ENCODE measurements at places on chromosomes 2 and 18.
A peak's percentile ranks its signal among the peaks of the same experiment; 100 is the strongest.

DNA sequence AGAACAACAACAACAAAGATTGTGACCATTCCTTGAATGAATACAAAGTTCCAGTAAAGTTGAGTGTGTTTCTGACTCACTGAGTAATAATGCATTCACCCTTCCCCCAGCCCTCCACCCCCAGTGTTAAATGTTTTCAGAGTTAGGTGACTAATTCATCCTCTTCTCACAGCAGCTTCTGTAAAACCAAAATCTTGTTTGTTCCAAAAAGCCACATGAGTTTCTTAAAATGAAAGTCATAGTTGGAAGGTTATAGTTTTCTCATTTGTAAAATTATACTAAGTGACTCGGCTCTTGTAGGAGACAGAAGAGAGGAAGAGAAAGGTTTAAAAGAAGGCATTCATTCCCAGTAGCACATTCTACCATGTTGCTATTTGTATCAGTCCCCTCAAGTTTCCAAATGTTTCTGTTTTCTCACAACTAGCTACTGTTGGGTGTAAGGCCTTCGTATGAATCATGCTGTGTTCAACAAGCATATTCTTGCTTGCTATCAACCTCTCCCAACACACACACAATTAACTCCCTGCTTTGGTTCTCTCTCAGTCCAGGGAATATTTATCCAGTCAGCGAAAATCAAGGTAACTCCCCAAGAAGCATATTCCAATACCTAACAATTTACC, 75.3 kb downstream of the MBD2 start:
- peak overlapping the region; percentile 42 for H3K27ac ChIP-seq
- no peaks in the 10 kb centered on the region for H3K27me3 ChIP-seq
- H3K4me1 ChIP-seq, result no peaks in the 10 kb centered on the region

DNA sequence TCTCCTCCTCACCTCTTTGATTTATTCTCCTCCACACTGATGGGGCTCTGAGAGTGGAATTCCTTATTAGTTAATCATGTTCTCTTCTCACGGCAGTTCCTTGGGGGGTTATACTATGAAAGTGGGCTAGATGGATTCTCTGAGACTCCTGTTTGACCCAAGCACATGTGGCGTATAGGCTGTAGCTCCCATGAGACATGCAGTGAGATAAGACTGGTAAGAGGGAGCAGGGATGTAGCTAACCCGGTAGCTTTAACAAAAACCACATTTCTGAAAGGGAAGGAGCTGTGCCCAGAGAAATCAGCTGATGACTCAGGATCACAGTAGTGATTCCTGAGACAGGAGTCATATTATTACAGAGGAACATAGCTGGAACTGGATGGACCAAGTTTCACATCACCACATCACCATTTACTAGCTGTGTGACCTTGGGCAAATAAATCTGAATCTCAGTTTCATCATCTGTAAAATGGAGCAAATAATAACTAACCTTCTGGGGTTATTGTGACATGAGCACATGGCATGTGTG, 82.9 kb downstream of the CRIM1 start:
- peaks cover 7% of the 10 kb centered on the region for H3K36me3 ChIP-seq
- no peaks in the 10 kb centered on the region for H3K27me3 ChIP-seq
- no peak overlapping the region for H3K4me3 ChIP-seq

- ATAC-seq, result no peak
- no peak overlapping the region for H3K4me3 ChIP-seq
- no peak overlapping the region for H3K27ac ChIP-seq
- no peaks in the 10 kb centered on the region for H3K27me3 ChIP-seq
Measured at GRCh38 chr2:157497638-157498314, 53.9 kb upstream of the CYTIP start.

DNA sequence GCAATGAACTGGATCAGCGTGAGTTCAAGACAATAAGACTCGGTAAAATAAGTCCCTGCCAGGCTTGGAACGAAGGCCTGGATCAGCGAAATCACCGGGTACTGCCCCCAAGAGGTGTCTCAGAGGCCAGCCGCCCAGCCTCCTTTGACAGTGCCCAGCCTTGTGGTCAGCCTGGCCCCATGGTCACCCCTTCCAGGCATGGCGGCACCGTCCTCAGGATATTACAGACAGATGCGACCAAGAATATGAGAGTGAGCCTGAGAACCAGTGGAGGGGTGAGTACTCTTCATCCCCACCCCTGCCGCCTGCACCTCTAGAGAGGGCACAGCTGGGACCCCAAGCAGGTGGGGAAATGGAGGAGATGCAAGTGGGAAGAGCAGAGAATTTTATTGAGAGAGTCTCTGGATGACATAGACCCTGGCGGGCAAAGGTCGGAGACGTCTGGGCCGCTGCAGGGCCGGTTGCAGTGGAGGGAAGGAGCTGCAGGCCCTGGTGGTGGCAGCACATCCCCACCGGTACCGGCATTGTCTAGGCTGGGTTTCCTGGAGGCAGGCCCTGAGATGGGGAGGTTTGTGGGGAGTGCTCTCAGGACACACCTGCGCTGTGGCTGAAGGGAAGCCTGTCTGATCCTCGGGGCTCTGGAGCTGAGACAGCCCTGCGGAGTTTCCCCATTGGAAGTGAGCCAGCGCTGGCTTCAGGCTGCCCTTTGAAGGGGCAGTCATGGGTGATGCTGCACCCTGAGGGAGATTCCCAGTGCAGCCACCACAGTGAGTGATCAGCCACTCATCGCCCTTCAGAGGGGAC, 190.0 kb downstream of the SEPTIN10 start:
- H3K36me3 ChIP-seq, result no peaks in the 10 kb centered on the region
- no peak overlapping the region for H3K4me3 ChIP-seq
- no peaks in the 10 kb centered on the region for H3K27me3 ChIP-seq
- ATAC-seq, result no peak
- H3K27ac ChIP-seq, result no peak overlapping the region
- no peaks in the 10 kb centered on the region for H3K4me1 ChIP-seq

GRCh38 chr2:236086971-236087465, 81.2 kb downstream of the GBX2 start:
- no peaks in the 10 kb centered on the region for H3K27me3 ChIP-seq
- H3K4me3 ChIP-seq, result no peak overlapping the region
- H3K27ac ChIP-seq, result no peak overlapping the region
- no peaks in the 10 kb centered on the region for H3K4me1 ChIP-seq

DNA sequence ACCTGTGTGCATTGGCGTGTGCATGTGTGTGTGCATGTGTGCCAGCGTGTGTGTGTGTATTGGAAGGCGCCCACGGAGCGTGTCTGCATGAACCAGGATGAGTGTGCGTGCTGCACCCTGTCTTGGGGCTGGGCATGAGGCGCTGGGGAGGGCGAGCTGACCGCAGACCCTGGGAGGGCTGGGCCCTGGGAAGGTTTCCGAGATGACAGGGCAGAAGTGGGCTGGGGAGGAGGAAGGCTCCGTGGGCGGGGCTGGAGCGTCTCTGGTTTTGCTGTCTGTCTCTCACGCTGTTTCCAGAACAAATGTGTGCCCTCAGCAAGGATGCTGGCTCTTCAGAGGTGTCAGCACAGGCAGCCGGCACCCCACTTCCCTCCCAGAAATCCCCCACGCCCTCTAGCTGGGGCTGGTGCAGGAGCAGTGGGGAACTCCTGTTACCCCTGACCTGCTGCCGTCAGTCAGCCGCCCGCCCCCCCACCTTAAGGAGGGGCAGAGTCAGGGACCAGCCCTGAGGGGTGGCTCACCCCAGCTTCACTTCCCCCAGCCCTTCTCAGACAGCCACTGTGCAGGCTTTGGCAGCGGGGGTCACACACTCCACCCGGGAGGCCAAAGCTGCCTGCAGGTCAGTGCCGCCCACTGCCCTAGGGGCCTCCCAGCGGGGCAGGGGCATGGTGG, at the start of gene GPR35:
Gene GPR35, plus strand, starts transcription at position 531 of the 672 bp plus-strand sequence. CDS start 4,473 bp downstream, outside the sequence.
- H3K27me3 ChIP-seq, result peaks cover 8% of the 10 kb centered on the region
- no peak within 1 kb of the TSS for H3K4me3 ChIP-seq
- peak; percentile 25 for ATAC-seq
- H3K36me3 ChIP-seq, result no peaks in the 10 kb centered on the region
- no peak within 1 kb of the TSS for H3K27ac ChIP-seq

- peaks cover 40% of the 10 kb centered on the region for H3K36me3 ChIP-seq
- no peaks in the 10 kb centered on the region for H3K27me3 ChIP-seq
- no peaks in the 10 kb centered on the region for H3K4me1 ChIP-seq
- no peak overlapping the region for H3K27ac ChIP-seq
Measured at GRCh38 chr18:670522-670921, 13.1 kb downstream of the TYMS start.

GRCh38 chr2:202035089-202035940, 1.7 kb downstream of the FZD7 start:
- H3K27me3 ChIP-seq, result no peaks in the 10 kb centered on the region
- peaks cover 10% of the 10 kb centered on the region for H3K4me1 ChIP-seq
- no peaks in the 10 kb centered on the region for H3K36me3 ChIP-seq
- H3K27ac ChIP-seq, result peak overlapping the region; percentile 99
- H3K4me3 ChIP-seq, result peak overlapping the region; percentile 74

DNA sequence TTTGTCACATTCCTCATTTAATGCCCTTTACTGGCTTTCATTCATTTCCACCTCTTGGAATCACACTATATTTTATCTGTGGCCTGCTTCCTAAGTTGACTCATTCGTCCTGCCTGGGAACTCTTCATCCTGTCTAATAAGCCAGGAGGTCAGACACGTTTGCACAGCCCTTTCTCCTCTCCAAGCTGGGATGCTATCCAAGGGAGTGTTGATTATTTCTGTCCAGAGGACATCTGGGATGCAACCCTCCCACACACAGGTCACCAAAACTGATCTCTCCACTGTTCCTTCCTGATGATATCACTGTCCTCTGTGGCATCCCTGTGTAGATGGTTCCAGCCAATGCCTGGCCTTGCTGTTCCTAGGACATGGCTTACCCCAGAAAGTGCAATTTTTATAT, 79.8 kb upstream of the NOSTRIN start:
- H3K4me1 ChIP-seq, result peaks cover 14% of the 10 kb centered on the region
- H3K36me3 ChIP-seq, result peaks cover 43% of the 10 kb centered on the region
- peak; percentile 84 for ATAC-seq
- no peak overlapping the region for H3K4me3 ChIP-seq

- H3K36me3 ChIP-seq, result no peaks in the 10 kb centered on the region
- H3K27me3 ChIP-seq, result no peaks in the 10 kb centered on the region
- no peak overlapping the region for H3K27ac ChIP-seq
- no peak overlapping the region for H3K4me3 ChIP-seq
Measured at GRCh38 chr18:36457683-36458082, 160.2 kb downstream of the FHOD3 start.

GRCh38 chr2:68837164-68837860, 33.9 kb downstream of the BMP10 start:
- H3K4me3 ChIP-seq, result no peak overlapping the region
- H3K4me1 ChIP-seq, result peaks cover 1% of the 10 kb centered on the region
- no peak overlapping the region for H3K27ac ChIP-seq
- ATAC-seq, result no peak
- no peaks in the 10 kb centered on the region for H3K36me3 ChIP-seq

DNA sequence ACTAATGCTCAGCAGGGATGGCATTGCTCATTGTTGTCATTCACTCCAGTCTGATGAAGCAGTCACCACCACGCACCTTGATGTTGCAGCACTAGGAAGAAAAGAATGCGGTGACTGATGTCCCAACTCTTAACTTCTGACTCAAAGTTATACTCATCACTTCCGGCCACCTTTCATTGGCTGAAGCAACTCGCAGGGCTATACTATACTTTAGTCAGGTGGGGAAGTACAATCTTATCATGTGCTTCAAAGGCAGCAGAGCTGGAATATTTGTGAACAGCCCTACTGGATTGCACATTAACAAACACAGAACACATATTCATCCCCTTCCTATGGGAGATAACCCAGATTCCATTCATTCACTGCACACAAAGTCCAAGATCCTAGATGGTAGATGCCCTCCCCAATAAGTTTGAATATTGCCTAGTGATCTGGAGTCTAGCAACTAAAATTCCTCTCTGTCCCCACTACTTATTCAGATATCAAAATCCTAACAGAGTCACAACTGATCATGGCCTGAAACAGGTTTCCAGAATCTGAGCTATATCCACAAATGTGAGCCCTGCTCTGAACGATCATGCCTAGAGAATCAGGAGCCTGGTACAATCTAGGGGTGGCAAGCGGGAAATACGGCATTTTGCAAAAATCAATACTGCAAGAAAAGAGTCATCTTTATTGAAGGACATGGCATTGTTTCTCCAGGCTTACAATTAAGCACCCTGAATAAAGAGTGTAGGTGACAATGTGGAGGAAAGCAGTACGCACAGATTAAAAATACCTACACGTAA, 3.4 kb upstream of the SPATS2L start:
- H3K27me3 ChIP-seq, result no peaks in the 10 kb centered on the region
- no peak overlapping the region for H3K27ac ChIP-seq
- no peak for ATAC-seq
- H3K36me3 ChIP-seq, result no peaks in the 10 kb centered on the region
- no peaks in the 10 kb centered on the region for H3K4me1 ChIP-seq
- no peak overlapping the region for H3K4me3 ChIP-seq

GRCh38 chr2:237968048-237968862, 1.4 kb downstream of the UBE2F start:
- peak overlapping the region; percentile 84 for H3K27ac ChIP-seq
- H3K36me3 ChIP-seq, result peaks cover under 1% of the 10 kb centered on the region
- peak; percentile 27 for ATAC-seq
- peak overlapping the region; percentile 77 for H3K4me3 ChIP-seq

- H3K27ac ChIP-seq, result no peak overlapping the region
- H3K27me3 ChIP-seq, result peaks cover 2% of the 10 kb centered on the region
- no peak overlapping the region for H3K4me3 ChIP-seq
- no peaks in the 10 kb centered on the region for H3K4me1 ChIP-seq
Measured at GRCh38 chr18:650428-650858, 7.0 kb upstream of the TYMS start.

DNA sequence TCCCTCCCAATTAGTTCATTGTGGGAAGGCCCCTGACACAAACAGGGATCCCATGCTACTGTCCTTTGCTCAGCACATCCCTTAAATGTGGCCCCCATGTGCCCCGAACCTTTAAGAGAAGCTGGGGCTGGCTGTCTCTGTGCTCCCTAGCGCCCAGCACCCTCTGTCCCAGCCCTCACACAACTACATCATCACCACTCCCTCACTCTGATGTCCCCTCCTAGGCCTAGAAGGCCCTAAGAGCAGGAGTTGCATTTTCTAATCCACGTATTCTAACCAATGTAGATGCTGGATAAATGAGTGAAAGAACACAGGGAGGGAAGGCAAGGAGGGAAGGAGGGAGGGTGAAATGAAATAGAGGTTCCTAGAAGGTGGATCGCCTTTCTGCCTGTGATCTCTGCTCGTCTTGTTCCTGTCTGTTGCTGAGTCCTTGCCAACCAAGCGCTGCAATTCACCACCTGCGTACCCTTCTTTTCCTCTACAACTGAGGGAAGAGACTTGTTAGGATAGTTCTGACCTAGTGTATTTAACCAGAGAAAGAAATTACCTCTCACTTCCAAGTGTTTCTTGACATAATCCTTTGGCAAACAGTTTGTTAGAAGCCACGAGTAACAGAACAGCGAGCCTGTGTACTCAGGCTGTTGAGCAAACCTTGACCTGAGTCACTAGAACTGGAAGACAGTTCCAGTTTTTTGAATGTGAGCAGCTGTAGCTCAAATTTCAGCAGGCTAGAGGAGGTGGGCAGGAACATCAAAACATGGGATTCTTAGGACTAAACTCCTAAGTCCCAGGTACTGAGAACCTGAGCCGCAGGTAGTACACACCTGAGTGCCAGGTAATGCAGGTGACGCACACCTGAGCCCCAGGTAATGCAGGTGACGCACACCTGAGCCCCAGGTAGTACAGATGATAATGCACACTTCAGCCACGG, 181.5 kb upstream of the ID2 start:
- H3K4me3 ChIP-seq, result no peak overlapping the region
- peak; percentile 60 for ATAC-seq
- H3K27ac ChIP-seq, result no peak overlapping the region
